ENCODE measurements at places on chromosomes 6 and 20. TPM values are rescaled to one million over a fixed set of nuclear protein-coding genes. Genes with fewer than 3 reads are reported as not detected.

GRCh38 chr6:53044071-53044470 lies 21.1 kb upstream of the FBXO9 start:
- DNase-seq, result no peak

DNA sequence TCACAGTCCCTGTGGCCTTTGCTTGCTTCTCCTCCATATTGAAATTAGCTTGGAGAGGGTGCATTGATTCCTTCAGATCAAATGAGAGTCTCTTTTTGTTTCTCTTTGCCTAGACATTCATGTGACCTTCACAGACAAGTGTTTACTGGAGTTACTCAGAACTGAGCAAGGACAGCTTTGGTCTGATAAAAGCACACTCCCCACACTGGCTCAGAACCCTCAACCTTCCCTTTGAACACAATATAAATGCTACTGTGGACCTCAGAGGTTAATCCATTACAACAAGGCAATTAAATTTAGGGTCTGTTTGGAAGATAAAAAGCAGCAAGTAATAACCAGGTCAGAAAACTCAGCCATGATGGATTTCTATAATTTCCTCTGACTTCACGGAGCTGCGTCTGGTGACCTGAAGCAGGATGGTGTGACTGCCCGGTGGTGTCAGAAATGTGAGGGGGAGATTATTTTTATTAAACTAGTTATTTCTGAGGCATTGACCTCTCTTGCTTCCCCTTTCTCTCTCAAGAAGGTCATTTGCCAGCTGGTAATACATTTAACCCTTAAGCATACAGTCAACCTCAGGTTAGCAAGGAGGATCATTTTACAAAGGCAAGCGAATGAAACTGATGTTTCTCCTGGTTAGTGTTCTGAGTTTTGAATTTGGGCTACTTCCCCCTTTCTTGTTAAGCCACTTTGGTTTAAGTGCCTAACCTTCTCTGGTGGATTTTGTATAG lies 208.2 kb downstream of the CLIC5 start:
- DNase-seq, result no peak

GRCh38 chr6:142624978-142625715 lies 319.8 kb downstream of the HIVEP2 start:
- no peak for DNase-seq

DNA sequence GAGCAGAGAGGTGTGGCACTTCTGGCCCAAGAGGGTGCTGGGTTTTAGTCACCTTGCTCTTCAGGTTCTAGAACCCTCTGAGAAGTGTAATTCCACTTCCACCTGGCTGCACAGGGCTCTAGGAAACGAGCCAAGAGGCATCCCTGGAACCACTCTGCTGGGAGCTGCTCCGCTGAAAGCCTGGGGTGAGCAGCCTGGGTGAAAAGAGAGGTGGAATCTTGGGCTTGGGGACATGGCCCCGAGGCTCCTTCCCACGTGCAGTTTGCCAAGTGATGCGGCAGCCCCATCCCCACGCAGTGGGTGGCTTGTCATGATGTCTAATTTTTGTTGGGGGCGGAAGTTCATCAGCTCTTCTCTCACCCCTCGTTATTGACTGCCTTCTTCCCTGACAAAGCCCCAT lies 32.8 kb downstream of the PPP1R16B start:
- DNase-seq, result no peak

C6orf120 gene
- 62.6 TPM for total RNA-seq

GTF2H4 gene
- total RNA-seq, result 3.9 TPM

CRISP2 gene
- total RNA-seq, result not detected

GINS1 gene
- not detected for total RNA-seq

TGM2 gene
- 46.4 TPM for total RNA-seq

Data from stomach (tissue), 19 donors.